ENCODE measurements at places on chromosomes 3 and 15.

DNA sequence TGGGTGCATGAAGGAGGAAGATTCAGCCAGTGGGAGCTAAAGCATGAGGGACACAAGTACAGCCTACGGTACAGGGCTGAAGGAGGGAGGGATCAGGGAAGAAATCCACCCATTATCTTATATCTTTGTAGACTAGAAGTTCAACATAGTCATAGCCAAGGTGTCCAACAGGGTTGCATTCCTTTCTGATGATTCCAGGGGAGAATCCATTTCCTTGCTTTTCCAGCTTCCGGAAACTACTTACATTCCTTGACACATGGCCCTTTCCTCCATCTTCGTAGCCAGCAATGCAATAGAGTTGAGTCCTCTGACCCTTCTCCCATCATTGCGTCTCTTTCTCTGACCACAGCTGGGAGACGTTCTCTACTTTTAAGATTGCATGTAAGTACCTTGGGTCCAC lies 471.0 kb upstream of the SEMA6D start:
- DNase-seq: no peak

GRCh38 chr3:125039131-125040100 lies 16.4 kb downstream of the HEG1 start:
- no peak for DNase-seq

DNA sequence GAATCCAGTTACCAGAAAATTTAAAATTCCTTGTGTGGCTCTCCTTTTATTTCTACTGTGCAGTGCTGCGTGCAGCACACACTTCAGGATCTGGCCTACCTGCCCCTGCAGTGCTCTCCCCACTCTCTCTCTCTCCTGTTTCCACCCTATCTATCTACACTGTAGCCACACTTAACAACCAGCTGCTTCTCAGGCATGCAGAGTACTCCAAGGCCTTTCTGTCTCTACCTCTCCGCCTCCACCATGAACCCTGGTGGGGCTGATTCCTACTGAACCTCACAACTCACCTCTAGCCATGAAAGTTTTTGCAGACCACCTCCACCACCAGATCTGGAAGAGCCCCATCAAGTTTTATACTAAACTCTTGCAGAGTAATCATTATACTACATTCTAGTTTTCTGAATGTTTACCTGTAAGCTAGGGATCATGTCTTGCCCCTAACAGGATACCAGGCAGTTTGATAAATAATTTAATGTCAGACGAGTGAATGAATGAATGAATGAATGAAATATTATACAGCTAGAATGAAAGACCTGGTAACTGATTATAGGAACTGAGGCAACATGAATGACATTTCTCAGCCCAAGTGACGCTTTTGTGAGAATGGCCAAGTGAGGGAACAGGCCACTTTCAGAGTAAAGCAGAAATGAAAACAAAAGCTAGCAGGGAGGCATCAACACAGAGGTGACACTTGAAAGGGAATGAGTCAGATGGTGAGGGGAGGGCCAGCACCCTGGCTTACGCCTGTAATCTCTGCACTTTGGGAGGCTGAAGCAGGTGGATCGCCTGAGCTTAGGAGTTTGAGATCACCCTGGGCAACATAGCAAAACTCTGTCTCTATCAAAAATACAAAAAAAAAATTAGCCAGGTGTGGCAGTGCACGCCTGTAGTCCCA lies 363.5 kb downstream of the FOXP1 start:
- peak; percentile 38 for DNase-seq

GRCh38 chr15:101723171-101723873 lies 951 bp downstream of the TARS3 start:
- DNase-seq: peak; percentile 26

- DNase-seq: no peak
Observed at GRCh38 chr15:71114066-71114680, 1.1 kb upstream of the THSD4 start.

DNA sequence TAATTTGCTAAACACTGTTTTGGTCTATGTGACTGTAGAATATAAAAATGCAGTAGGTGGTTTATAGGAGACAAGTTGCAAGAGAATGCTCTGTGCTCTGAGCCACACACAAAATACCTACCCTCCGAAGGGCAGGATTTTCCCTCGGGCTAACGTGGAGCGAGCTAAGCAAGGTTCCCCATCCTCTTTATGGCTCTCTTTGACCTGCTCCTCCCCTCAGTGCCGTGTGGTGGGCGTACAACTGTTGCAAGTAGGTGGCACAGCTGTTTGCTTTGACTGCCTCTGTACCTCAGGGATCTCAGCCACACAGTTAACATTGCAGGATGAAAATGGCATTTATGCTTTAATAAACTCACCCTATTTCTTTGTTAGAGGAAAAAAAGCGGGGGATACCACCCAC lies 339.1 kb downstream of the SATB1 start:
- DNase-seq: no peak

GRCh38 chr3:8539419-8539818 lies 37.8 kb downstream of the LMCD1 start:
- DNase-seq: no peak

Data from GM19239 (cell line).